ENCODE measurements at places on chromosomes 5 and 9. TPM values are rescaled to one million over a fixed set of nuclear protein-coding genes. Genes with fewer than 3 reads are reported as not detected.
A peak's percentile ranks its signal among the peaks of the same experiment; 100 is the strongest.

- no peak for DNase-seq
Measured at GRCh38 chr9:74800226-74800625, 87.5 kb downstream of the TRPM6 start.

DNA sequence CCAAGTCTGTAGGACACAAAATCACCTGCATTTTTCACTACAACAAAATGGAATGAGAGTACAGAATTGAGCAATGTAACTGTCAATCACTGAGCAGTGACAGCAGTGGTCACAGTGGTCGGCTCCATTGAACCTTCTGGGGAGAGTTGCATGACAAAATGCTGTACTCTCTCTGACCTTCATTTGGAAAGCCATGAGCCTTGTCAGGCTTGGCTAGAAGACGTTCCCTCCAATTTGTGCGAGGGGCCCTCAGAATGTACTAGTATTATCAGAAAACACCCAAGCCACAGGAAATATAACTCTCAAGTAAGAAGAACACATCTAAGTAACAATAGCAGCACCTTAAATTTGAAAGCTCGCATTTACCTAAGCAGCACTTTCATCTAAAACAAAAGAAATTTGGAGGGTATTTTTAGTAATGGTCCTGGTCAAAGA lies 425.6 kb upstream of the MEF2C start:
- DNase-seq = no peak

DNA sequence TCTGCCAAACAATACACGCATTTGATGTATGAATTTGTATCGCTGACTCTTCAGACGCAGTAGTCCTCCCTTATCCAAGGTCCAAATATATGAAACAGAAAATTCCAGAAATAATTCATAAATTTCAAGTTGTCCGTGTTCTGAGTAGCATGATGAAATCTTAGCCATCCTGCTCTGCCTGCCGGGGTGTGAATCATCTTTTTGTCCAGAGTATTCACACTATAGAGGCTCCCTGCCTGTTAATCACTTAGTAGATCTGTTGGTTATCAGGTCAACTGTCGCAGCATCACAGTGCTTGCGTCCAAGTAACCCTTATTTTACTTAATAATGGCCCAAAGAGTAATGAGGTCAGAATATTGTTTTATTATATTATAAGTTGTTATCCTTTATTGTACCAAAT lies 268.1 kb downstream of the DOCK8 start:
- no peak for DNase-seq

GRCh38 chr5:132458226-132458560 lies 32.4 kb downstream of the IRF1 start:
- DNase-seq = no peak

GRCh38 chr5:61085885-61086284 lies 76.4 kb downstream of the SMIM15 start:
- DNase-seq = no peak

DNA sequence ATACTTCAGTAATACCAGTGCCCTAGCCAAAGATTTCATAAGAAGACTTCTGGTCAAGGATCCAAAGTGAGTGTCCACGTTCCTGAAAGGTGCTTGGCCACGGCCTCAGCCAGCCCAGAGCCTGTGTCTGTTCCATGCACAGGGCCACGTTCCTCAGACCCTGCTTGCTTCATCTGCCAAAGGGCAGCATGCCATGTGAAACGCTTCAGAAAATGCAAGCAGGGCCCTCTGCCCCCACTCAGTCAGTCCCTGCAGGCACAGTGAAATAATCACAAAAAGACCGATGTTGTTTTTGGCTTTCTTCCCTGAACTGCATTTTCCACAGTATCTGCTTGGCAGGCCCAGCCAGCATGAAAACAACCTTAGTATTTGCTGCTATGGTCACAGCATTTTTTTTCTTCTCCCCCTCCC lies 85.5 kb upstream of the CTSL start:
- no peak for DNase-seq

GRCh38 chr5:173753307-173754168 lies 134.6 kb upstream of the CPEB4 start:
- peak; percentile 64 for DNase-seq

GRCh38 chr9:135747311-135747710 lies 45.3 kb downstream of the KCNT1 start:
- no peak for DNase-seq

GRCh38 chr5:13611604-13612003 lies 332.9 kb downstream of the DNAH5 start:
- DNase-seq = no peak

GRCh38 chr9:75803130-75803529 lies 87.3 kb upstream of the PCSK5 start:
- no peak for DNase-seq

GRCh38 chr5:35919191-35919590 lies 19.2 kb downstream of the CAPSL start:
- no peak for DNase-seq

GRCh38 chr9:110764006-110764405 lies 95.4 kb downstream of the MUSK start:
- DNase-seq = no peak

DNA sequence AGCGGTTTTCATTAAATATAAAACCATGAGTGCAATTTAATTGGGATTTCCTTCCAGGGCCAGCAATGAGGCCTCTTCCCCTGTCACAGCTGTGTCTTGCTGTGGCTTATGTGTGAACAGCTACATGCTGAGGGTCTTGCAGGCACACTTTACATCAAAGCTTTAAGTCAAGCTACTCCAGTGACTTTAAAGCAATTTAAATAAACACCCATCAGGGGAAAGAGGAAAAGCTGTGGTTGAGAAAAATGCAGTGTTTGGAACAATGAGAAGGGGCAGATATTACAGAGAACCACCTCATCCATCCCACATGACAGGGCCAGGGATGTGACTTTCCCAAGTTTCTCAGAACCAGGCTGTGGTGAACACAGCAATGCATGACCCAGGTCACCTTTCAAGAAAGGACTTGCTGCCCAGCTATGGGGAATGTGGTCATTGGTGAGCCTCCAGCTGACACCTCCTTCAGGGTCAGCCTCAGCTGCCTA lies 115.9 kb upstream of the LPAR1 start:
- DNase-seq = no peak

DNA sequence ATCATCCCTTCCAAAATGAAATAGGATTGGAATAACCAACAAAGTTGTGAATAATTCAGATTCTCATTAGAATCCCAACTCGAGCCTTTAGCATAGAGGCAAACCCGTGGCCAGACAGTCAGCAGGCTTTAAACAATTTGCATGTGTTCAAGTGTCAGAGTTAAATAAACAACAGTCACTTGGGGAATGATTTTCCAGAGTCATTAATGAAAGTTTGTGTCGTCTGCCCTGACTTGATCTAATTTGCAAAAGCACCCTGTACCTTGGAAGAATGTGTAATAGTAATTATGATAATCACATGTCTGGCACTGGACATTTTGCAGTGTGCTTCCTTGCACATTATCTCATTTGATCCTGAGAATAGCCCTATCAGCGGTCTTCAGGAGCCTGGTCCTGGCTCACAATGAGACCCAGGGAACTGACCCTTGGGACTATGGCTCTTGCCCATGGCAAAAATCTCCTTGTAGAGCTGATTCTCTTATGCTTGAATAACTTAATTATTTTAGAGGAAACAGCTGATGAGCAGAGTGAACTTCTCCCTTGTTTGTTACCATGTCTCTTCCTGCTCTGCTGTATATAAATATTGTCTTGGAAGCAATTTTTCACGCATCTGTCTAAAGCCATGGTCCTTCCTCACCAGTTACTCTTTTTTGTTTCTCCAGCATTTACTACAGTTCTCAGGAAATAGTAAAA lies 272.7 kb downstream of the NR3C1 start:
- no peak for DNase-seq

DNA sequence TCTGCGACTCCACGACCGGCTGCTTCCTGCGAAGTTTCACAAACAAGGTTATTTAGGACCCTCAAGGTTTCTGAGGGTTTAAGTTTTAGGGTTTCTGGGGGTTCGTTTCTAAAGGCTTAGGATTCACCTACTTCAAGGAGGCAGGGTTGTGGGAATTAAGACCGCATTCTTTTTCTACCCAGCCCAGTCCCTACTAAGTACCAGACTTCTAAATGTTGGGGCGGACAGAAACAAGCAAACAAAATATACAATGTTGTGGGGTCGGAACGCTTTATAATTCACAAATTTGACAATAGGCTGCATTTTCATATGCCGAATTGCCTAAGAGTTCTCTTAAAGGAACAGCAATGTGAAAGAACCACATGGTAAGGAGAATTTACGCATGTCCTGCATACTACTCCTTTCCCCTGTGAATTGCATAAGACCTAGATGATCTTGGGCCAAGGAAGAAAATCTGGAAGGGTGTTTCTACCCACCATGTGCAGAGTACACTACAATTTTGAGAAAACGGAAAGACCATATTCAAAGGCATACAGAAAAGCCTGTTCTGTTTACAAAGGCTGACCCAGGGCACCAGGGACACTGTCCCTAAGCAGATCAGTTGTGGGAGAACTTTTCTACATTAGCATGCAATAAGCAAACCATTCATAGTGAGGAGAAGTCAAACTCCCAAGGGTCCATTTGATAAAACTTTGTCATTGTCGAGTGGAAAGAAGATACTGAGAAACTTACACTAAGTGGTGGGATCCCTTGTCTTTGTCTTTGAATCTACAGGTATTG lies 457.3 kb downstream of the RAB3C start:
- no peak for DNase-seq

- DNase-seq = peak; percentile 84
Measured at GRCh38 chr9:91422758-91423711, 597 bp downstream of the NFIL3 start.

DNA sequence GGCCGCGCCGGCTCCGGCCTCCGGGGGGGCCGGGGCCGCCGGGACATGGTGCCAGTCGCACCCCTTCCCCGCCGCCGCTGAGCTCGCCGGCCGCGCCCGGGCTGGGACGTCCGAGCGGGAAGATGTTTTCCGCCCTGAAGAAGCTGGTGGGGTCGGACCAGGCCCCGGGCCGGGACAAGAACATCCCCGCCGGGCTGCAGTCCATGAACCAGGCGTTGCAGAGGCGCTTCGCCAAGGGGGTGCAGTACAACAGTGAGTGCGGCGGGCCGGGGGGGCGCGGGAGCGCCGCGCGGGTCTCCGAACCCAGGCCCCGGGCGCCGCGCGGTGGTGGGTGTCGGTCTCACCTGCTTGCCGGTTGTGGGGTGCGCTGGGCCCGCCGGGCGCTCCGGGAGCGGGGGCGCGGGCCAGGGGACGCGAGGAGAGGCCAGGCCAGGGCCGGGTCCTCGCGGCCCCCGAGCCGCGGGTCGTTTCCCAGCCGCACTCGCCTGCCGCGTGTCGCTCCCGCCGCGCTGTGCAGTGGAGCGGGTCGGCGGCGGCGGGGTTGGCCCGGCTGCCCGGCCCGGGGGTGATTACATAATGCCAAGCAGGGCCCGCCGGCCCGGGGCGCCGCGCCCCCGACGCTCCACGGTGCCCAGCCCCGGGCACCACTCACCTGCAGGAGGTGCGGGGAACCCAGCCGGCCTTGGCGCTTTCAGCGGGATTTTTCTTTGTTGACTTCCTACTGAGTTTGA lies 492 bp downstream of the RABL6 start:
- DNase-seq = no peak

DNA sequence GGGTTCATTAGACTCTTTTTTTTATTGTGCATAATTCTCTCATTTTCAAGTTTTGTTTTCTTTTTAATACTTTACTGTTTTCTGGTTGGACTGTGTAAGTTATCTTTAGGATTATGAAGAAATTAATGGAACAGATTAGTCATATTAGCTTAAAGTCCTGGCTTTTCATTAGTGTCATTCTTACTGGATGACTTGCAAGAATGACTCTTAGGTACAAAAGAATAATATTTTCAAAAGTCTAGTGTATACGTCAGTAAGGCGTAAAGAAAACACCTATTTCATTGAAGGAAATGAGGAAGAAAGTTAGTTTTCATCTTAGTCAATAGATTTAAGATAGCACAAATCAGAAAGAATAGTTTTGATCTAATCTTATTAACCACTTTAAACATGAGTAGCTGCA lies 20.4 kb downstream of the UHRF2 start:
- no peak for DNase-seq

- DNase-seq = no peak
Measured at GRCh38 chr5:117860550-117860949, 1127.8 kb downstream of the DTWD2 start.

DNA sequence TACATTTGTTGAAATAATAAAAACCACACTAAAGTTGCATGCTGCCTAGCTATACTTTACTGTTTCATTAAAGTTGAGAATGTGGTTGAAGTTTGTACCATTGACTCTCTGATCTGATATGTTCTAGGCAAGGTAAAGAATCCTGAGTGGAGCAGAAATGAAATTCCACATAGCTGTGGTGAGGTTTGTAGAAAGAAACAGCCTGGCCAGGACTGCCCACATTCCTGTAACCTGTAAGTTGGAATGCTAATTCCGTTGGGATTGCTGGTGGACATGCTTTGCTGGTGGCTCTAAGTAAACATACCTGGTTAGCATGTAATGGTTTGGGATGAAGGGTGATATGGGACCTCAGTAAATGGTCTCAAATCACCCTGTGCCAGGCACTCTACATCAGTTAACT lies 16.8 kb downstream of the NFX1 start:
- no peak for DNase-seq

DNA sequence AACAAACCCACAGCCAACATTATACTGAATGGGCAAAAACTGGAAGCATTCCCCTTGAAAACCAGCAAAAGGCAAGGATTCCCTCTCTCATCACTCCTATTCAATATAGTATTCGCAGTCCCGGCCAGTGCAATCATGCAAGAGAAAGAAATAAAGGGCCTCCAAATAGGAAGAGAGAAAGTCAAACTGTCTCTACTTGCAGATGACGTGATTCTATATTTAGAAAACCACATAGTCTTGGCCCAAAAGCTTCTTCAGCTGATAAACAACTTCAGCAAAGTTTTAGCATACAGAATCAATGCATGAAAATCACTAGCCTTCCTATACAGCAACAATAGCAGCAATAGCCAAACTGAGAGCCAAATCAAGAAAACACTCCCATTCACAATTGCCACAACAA lies 333.7 kb upstream of the EDIL3 start:
- DNase-seq = no peak

DNA sequence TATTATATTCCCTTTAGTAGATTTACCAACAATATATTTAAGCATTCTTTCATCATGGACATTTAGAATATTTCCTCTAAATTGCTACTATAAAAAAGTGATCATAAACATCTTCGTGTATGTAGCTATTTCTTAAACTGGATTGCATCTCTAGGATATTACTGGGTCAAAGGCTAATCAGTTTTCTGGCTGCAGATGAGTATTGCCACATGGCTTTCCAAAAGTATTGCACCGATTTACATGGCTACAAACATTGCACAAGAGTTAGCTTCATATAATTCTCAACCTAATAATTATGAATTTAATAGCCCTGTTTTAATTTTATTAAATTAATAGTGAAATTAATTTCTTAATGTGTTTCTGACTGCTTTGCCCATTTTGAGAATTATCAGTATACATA lies 183.4 kb downstream of the DMRT2 start:
- no peak for DNase-seq

HAVCR1 gene
- total RNA-seq = 1.3 TPM

PRELID1 gene
- total RNA-seq = 50.1 TPM

GRIA1 gene
- total RNA-seq = 1.4 TPM

CDKN2A gene
- total RNA-seq = 1.5 TPM

EMB gene
- 17.6 TPM for total RNA-seq

GAS1 gene
- 47.5 TPM for total RNA-seq

CCL27 gene
- not detected for total RNA-seq

LMAN2 gene
- 70.0 TPM for total RNA-seq

ARID3C gene
- 1.2 TPM for total RNA-seq

All from sciatic nerve (tissue), 2 donors.